ENCODE measurements at places on chromosomes 13 and 19.

GRCh38 chr13:33235078-33235477 lies 50.5 kb downstream of the STARD13 start:
- no peak for DNase-seq

DNA sequence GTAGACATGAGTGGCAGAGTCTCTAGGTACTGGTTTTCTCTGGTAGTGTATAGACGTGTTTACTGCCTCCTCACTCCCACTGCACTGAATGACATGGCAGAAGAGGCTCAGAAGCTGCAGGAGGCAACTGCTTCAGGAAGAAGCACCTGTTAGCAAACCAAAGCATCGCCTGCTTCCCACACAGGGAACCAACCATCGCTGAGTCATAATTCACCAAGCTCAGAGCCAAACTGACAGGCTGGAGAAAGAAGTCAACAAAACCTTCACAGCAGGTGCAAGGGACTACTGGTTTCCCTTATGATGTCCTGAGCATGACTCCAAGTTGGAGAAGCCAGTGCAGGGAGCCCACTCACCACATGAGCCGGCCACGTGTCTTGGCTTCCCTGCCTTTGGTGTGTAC lies 69.8 kb downstream of the KCTD12 start:
- no peak for DNase-seq

DNA sequence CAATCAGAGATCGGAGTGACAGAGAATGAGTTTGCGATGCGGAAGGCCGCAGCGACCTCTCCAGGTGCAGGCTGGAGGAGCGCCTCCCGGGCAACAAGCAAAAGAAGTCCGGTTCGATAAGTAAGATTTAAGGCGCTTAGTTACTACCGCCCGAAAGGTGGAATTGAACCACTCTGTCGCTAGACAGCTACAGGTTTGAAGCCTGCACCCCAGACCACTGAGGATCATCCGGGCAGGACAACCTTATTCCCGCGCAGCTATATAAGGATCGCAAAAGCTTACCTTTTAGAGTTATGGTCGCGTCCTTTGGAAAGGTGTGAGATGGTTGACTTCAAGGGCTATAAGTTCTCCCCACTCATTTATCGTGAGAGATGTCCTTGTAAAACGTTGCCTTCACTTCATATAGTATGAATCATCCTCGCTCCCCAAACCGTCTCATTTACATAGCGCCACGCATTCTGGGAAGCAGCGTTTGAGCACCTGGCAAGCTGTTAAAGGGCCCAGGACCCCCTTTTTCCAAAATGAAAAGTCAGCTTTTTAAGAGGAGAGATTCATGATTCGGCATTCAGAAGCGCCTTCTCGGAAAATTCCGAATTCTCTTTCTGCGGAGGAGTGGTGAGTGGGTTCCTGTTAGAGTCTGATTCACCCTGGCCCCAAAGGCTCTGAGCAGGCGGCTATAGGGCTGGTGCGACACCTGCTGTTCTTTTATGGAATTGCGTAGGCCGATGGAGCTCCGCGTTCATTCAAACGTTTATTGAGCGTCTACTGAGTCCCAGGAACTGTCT lies 10.8 kb downstream of the FOSB start:
- DNase-seq = peak; percentile 69

DNA sequence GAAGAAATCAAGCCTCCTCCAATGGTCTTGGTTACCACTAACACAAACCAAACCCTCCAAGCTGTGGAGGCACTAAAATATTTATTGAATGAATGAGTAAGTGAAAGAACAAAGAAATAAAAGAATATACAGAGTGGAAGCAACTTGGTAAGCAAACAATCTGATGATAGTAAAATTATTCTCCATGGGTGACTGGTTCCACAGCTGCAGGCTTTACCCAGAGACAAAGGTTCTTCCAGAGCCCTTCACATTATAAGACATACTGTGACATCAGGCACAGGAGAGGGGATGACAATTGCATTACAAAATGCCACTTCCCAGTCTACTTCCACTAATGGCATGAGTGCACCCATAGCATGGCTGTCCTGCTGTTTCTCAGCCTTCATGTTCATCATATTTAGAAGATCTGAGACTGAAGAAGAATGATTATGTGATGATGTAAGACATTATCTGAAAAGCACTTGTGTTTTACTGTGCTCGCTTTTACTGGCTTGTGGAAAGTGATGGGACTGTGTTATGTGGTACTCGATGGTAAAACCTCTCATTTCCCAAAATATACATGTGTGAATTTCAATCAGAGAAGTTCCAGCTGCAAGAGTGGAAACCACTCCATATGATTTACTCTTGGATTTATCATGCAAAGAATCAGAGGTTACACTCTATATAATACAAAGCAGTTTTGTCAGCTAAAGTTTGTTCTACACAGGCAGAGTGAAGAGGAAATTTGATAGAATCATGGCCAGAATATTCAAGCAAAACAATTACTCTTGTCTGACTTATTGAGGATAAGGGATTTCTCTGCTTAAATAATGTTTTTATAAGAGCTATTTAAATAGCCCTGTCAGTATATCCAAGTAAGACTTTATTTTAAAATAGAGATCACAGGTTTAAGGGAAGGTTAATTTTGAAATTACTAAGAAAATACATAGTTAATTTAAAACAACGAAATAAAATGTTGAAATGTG lies 220.2 kb upstream of the NBEA start:
- no peak for DNase-seq

DNA sequence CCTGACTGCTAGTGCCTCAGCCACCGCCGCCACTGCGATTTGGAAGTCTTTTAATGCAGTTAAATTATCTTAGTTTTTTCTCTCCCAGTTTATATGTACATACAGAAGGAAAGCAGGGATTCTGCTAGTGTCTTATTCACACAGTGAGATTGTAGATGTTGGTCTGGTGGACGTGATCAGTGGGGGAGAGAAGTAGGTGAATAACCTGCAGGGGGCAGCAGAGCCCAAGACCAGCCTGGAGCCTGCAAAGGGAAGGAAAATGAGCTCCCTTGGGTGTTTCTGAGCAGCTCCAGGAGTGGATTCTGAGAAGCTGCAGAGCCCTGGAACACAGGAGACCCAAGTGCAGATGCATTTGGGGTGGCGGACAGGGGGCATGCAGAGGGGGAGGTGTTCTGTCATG lies 26.3 kb downstream of the ZNF844 start:
- peak; percentile 30 for DNase-seq

DNA sequence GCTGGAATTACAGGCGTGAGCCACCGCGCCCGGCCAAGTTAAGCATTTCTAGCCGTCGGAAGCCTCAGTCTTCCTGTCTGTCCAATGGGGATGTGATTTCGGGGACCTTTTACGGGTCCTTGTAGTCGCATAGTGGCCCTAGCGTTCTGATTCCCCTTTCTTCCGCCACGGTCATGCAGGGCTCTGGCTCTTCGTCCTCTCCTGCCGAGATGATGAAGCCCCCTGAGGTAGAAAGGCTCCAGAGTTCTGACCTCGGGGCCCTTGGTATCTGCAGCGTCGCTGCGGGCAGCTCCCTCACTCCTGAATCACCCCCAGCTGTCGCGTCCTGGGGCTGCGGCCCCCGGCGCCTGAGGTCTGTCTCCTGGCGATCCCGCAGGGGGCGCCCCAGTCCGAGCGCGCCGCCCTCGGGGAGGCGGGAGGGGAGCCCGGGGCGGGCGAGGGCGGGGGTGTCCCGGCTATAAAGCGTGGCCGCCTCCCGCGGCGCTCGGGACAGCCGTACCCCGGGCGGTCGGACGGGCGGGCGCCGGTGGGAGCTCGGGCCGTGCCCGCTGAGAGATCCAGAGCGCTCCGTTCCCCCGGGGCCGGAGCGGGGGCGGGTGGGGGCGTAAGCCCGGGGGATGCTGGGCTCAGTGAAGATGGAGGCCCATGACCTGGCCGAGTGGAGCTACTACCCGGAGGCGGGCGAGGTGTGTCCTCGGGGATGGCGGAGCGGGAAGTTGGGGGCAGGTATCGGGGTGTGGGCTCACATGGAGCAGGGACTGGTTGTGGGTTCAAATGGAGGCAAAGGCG lies at the start of gene FOXA3:
Gene FOXA3 (plus strand): TSS at position 487 of the 789 bp plus-strand sequence. CDS start 131 bp downstream, at position 618.
- no peak for DNase-seq

GRCh38 chr13:39985071-39985470 lies 329.6 kb downstream of the COG6 start:
- no peak for DNase-seq
